ENCODE measurements at places on chromosomes 2 and 18.

- DNase-seq = no peak
These were observed 4.7 kb upstream of the HPCAL1 start for GRCh38 chr2:10297959-10298531.

DNA sequence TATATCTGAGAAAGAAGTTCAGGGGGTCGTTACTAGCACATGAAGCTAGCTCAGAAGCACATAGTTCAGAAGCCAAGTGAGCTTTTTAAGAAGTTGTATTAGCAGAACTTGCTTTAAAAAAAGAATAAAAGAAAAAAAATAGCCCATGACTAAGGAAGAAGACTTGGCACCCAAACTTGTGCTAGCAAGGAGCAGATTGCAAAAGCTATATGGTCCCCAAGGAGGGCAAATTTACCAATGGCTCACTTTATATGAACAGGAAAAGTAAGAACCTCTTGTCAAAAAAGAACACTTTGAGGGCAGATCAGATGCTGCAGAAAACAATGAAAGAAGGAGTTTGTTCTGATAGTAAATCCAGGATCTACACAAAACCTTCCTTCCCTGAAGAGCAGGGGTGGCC, 486.5 kb upstream of the ACVR2A start:
- DNase-seq = no peak

DNA sequence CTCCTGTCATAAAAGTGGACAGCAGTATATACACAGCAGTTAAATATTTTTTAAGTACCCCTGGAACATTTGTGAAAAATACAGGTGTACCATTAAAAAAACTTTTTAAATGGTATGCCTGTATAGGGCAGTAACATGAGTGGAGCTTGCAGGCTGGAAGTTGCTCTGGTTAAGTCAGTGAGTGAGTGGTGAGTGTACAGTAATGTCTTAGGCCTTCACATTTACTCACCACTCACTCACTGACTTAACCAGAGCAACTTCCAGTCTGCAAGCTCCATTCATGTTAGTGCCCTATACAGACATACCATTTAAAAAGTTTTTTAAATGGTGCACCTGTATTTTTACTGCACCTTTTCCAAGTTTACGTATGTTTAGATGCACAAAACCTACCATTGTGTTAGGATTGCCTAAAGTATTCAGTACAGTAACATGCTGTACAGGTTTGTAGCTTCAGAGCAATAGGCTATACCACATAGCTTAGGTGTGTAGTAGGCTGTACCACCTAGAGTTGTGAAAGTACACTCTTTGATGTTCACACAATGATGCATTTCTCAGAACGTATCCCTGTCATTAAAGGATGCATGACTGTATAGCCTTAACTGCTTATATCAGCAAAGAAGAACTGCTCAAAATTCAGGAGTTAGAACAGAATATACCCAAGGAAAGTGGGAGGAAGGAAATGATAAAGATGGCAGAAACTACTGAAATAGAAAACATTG, 112.6 kb downstream of the EHBP1 start:
- no peak for DNase-seq

GRCh38 chr2:112588611-112589045, 4.2 kb downstream of the CHCHD5 start:
- no peak for DNase-seq

- no peak for DNase-seq
These were observed 1.6 kb upstream of the RHOB start for GRCh38 chr2:20444993-20445910.

DNA sequence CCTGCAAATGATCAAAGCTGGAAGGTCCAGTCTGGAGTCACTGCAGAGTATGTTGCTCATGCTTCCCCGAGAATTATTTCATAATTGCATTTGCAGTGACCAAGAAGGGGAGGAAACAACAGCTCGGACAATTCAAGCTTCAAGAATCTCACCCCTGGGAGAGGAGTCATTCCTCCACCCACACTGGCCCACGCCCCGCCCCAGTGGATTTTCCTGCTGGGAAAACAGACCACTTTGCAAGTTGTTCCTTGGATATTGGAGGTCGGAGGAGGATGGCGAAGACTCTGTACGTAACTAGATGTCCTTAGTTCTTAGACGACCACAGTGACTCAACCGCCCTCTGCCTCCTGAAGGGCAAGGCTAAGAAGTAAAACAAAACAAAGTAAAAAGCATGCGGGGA, 159.4 kb downstream of the TPO start:
- DNase-seq = no peak

- no peak for DNase-seq
These were observed 45.3 kb downstream of the PSMD14 start for GRCh38 chr2:161353543-161353942.

DNA sequence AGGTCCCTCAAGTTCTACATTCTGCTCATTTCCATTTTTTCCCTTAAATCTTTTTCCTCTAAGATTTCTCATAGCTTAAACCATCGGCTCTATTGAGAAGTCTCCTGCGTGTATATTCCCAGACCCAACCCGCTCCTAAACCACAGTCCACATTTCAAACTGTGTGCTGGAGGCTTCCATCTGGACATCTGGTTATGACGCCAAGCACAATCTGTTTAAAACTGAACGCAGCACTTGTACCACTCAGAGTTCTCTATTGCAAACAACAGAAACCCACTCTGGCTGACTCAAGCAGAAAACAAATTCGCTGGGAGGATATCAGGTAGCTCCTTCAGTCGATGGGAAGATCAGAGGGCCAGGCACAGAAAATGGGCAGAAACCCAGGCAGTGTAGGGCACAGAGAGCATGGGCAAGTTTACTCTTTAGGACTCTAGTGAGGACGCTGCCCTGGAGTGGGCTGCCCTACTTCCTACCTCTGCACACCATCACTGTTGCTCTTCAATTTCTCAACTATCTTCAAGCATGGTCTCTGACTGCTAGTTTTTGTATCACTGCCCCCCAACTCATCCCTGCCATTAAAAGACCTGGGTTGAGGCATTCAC, 5.6 kb upstream of the EML4 start:
- no peak for DNase-seq

GRCh38 chr2:919672-920071, 31.0 kb upstream of the SNTG2 start:
- DNase-seq = no peak

DNA sequence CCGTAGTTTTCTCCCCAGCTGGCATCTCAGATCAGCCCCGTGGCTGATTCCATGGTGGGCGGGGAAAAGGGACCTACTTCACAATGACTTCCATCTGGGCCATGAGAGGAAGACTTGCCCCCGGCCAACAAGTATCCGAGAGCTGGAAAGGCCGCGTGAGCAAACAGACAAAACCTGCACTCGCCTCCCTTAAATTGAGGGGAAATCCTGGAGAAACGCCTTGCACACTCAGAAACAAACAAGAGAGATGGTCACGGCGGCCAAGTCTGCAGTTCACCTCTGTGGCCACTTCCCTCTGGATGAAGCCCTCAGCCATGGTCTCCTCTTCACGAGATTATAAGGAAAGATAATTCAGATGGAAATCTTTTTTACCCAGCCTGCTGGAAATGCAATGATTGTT, 39.4 kb upstream of the TPO start:
- no peak for DNase-seq

GRCh38 chr18:50057009-50057408, 137.9 kb downstream of the MYO5B start:
- DNase-seq = no peak

GRCh38 chr2:219500135-219500534, 1.4 kb downstream of the GMPPA start:
- DNase-seq = no peak

DNA sequence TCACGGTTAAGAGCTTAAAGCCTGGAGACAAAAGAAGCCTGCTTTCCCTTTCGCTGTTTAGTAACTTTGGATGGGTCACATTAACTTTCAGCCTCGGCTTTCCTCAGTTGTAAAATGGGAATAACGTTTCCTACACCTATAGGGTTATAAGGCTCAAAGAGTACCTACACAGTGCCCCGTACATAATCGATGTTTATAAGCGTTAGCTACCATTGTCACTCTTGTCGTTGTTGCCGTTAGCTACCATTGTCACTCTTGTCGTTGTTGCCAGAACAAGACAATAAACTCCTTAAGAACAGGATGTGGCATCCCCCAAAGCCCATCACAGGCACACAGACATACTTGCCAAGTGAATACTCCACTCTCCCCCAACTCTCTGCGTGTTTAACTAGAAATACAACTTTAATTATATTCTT, 901 bp upstream of the MFSD6 start:
- no peak for DNase-seq

GRCh38 chr2:237701033-237701858, 73.9 kb downstream of the LRRFIP1 start:
- DNase-seq = peak; percentile 65

DNA sequence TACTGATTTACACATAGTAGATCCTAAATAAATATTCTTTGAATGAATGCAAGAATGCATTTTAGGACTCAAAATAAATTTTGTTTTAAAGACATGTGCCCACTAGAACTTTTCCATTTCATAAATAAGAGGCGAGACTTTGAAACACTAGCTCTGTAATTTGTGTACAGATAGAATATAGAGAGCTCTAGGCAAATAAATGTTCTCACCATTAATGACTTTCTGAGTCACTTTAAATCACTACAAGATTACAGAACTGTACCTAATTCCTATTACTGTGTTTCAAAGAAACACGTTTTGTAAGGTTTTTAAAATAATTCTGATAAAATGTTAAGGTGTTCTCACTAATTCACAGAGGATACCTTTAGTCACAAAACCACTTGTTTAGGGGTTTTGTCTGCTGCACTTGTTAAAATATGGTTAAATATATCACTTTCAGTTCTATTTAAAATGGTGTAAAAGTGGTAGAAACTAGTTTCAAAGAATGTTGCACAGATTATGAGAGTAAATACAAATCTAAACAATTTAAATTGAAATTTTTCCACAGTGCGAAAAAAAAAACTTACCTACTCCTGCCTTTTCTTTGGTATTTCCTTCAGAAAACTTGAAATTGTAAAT, 158.7 kb upstream of the ZC3H15 start:
- DNase-seq = no peak

DNA sequence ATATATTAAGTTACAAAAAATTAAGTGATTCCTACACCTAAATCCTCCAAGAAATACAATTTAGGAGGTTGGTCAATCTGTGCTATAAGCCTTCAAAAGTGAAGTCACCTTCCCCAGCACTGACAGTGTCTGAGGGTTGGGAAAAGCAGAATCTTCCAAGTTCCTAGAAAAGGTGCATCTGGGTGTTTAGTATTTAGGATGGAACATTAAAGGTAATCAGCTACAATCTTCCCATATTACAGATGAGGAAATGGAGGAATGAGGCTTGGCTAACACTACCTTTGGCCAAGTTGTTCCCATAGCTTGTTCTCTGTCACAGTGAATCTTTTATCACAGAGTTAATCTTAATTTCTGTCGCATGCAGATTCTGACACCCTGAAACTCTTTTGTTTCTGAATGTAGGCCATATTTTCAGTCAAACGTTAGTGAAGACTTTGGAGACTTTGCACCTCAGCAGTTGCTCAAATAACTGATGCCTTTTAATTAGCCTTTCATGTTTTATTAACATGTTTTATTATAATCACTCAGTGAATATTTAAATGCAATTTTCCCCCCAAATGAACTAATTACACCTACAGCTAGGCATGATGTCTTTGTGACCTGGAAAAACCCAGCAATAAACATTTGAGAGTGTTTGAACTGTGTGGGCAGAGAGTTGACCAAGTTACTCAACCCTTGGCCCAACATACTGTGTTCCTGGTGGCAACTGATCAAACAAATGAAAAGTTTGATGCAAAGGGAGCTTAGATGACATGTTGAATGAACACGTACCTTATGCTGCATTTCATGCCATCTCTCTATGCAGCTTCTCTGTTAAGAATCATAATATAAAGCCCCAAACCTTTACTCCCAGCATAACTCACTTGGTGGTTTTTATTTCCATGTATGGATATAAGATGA, 17.6 kb downstream of the FN1 start:
- DNase-seq = no peak

DNA sequence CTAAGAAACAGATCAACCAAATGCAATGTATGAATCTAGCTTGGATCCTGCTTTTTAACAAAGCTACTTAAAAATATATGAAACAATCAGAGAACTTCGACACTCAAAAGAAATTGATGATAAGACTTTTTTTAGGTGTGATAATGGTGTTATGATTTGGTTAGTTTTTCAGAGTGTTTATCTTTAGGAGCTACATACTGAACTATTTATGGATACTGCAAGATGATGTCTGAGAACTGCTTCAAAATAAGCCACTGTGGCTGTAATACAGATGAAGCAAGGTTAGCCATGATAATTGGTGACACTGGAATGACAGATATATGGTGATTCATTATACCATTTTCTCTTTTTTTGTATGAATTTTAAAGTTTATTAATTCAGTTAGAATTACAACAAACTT, 14.2 kb downstream of the SLC25A12 start:
- DNase-seq = no peak

- DNase-seq = no peak
These were observed 929.0 kb upstream of the NRXN1 start for GRCh38 chr2:51960841-51961335.

- no peak for DNase-seq
These were observed 72.7 kb downstream of the DNER start for GRCh38 chr2:229641676-229642075.
